HFFc6 (cell line): ENCODE measurements at places on chromosomes 3 and 15. TPM values are rescaled to one million over a fixed set of nuclear protein-coding genes. Genes with fewer than 3 reads are reported as not detected.

The SIDT1 gene
- not detected in 3 replicates for total RNA-seq

The MYL3 gene
- 0.31 TPM in 1 of 3 replicates, not detected in the others for total RNA-seq

The TF gene
- under 0.01 to 0.02 TPM (median under 0.01 TPM) in 3 replicates for total RNA-seq

The ATP13A4 gene
- not detected in 3 replicates for total RNA-seq

The HLTF gene
- 26.2 to 37.5 TPM (median 32.4 TPM) in 3 replicates for total RNA-seq

GRCh38 chr3:159244933-159245332 is 443.1 kb downstream of the MFSD1 start:
- H3K4me1 ChIP-seq, result no peaks in the 10 kb centered on the region
- no peak overlapping the region for H3K4me3 ChIP-seq
- no peaks in the 10 kb centered on the region for H3K36me3 ChIP-seq
- no peak overlapping the region for H3K27ac ChIP-seq
- H3K27me3 ChIP-seq, result peaks cover 11% of the 10 kb centered on the region; the same call in 1 of the 2 replicates
- DNase-seq, result no peak

- no peaks in the 10 kb centered on the region for H3K4me1 ChIP-seq
- no peak for DNase-seq
- H3K27ac ChIP-seq, result no peak overlapping the region
- H3K27me3 ChIP-seq, result no peaks in the 10 kb centered on the region
- no peak overlapping the region for H3K4me3 ChIP-seq
- H3K36me3 ChIP-seq, result no peaks in the 10 kb centered on the region
These were observed 75.3 kb downstream of the P2RY1 start for GRCh38 chr3:152910211-152910610.

- H3K4me3 ChIP-seq, result peak overlapping the region; percentile 53; the same call in 1 of the 2 replicates
- no peak for DNase-seq
- H3K27ac ChIP-seq, result no peak overlapping the region; the same call in 1 of the 2 replicates
- no peaks in the 10 kb centered on the region for H3K36me3 ChIP-seq
- peaks cover 41% of the 10 kb centered on the region for H3K27me3 ChIP-seq
These were observed 63.6 kb downstream of the LINGO1 start for GRCh38 chr15:77568973-77569728.

DNA sequence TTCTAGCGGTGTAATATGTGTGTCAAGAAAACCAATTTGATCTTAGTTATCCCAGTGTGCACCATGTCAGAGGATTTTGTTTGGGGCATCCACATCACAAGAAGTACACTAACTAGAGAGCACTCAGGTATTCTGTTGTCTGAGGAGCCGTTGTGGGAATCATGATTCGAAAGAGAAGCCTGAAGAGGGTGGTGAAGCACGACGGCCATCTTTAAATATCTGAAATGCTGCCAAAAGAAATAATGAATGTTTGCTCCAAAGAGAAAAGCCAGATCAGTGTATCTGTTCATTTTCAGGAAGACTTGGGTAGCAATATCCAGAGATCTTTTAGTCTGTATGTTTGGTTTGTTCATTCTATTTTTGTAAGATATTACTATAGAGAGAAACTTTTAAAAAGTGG is 180.7 kb downstream of the KLHL25 start:
- peaks cover 13% of the 10 kb centered on the region for H3K4me1 ChIP-seq
- no peak overlapping the region for H3K4me3 ChIP-seq
- no peak for DNase-seq
- H3K27me3 ChIP-seq, result no peaks in the 10 kb centered on the region
- H3K36me3 ChIP-seq, result peaks cover 9% of the 10 kb centered on the region; the same call in 1 of the 2 replicates

DNA sequence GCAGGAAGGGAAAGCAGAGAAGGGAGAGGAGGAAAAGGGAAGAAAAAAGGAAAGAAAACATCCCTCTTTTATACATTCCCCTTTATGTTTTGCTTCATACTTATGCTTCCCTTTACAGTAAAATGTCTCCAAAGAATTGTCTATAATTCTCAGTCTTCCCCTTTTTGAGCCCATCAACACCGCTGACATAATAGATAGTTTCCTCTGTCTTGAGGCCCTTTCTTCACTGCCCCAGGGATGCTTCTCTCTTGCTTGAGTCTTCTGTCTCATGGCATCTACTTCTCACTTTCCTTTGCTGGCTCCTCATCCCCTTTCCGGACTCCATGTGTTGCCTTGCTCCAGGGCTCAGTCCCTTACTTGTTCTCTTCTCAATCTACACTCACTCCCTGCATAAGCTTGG is 99.7 kb upstream of the DAZL start:
- H3K36me3 ChIP-seq, result no peaks in the 10 kb centered on the region
- H3K27me3 ChIP-seq, result peaks cover 2% of the 10 kb centered on the region; the same call in 1 of the 2 replicates
- H3K27ac ChIP-seq, result no peak overlapping the region
- H3K4me1 ChIP-seq, result peaks cover 10% of the 10 kb centered on the region
- no peak for DNase-seq
- no peak overlapping the region for H3K4me3 ChIP-seq

GRCh38 chr3:15536856-15537255 is 15.3 kb upstream of the COLQ start:
- no peaks in the 10 kb centered on the region for H3K4me1 ChIP-seq
- H3K27ac ChIP-seq, result no peak overlapping the region
- no peak overlapping the region for H3K4me3 ChIP-seq
- H3K36me3 ChIP-seq, result no peaks in the 10 kb centered on the region

- peak; percentile 26 for DNase-seq
- H3K27me3 ChIP-seq, result no peaks in the 10 kb centered on the region
- no peak overlapping the region for H3K27ac ChIP-seq
- no peak overlapping the region for H3K4me3 ChIP-seq
These were observed 104.5 kb downstream of the NLGN1 start for GRCh38 chr3:173501931-173502489.

DNA sequence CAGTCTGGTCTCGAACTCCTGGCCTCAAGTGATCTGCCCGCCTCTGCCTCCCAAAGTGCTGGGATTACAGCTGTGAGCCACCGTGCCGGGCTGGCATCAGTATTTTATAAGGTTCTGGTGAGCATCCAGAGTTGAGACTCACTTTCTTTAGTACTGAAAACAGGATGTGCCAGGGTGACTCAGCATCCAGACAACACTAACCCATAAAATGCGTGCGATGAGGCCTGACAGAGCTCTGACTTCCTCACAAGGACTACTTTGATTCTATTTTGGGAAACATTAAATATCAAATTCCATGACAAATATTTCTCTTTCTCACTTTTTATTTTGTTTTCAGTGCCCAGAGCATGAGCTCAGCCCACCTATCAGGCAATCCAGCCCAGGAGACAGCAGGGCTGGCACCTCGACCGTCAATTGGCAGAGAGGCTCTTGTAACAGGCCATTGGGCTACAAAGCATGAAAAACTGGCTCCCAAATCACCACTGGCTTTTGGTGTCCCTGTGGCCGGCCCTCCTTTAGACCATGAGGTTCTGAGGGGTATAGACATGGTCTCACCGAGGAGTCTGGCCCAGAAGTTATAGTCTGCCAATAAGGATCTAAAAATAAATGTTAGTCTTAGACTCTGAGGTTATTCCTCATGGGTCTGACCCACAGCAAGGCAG is 75.0 kb downstream of the FEM1B start:
- peak overlapping the region; percentile 94 for H3K27ac ChIP-seq
- H3K4me1 ChIP-seq, result peaks cover 44% of the 10 kb centered on the region
- peaks cover 11% of the 10 kb centered on the region for H3K27me3 ChIP-seq
- DNase-seq, result peak; percentile 97
- H3K36me3 ChIP-seq, result peaks cover 10% of the 10 kb centered on the region; the same call in 1 of the 2 replicates
- peak overlapping the region; percentile 53 for H3K4me3 ChIP-seq

DNA sequence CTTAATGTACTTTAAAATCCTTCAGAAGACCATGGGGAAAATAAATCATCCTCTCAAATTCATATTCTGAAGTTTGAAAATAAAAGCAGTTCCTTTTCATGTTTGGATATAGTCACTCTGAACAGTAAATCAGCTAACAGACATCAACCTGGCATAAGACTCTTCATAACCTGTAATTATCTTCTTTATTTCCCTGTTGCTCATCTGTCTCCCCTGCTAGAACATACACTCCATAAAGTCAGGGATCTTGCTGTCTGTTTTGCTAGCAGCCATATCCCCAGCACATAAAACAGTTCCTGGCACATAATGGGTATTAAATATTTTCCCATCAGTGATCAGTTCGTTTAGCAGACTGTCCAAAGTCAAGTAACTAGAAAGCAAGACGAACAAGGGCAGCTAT is 11.2 kb downstream of the VGLL4 start:
- peaks cover 22% of the 10 kb centered on the region; the same call in 1 of the 2 replicates for H3K36me3 ChIP-seq
- H3K4me1 ChIP-seq, result peaks cover 90% of the 10 kb centered on the region
- DNase-seq, result no peak
- H3K4me3 ChIP-seq, result no peak overlapping the region
- peak overlapping the region; percentile 22 for H3K27ac ChIP-seq

GRCh38 chr3:94686208-94686607 is 623.3 kb downstream of the NSUN3 start:
- no peak overlapping the region for H3K27ac ChIP-seq
- no peaks in the 10 kb centered on the region for H3K4me1 ChIP-seq
- DNase-seq, result no peak
- H3K36me3 ChIP-seq, result no peaks in the 10 kb centered on the region
- H3K4me3 ChIP-seq, result no peak overlapping the region

- H3K27ac ChIP-seq, result no peak overlapping the region
- H3K27me3 ChIP-seq, result peaks cover 2% of the 10 kb centered on the region; the same call in 1 of the 2 replicates
- no peak overlapping the region for H3K4me3 ChIP-seq
- DNase-seq, result no peak
These were observed 6.7 kb downstream of the CNTN3 start for GRCh38 chr3:74607803-74608202.

- DNase-seq, result no peak
- no peak overlapping the region for H3K27ac ChIP-seq
- H3K4me3 ChIP-seq, result peak overlapping the region; percentile 34; the same call in 1 of the 2 replicates
- peaks cover 34% of the 10 kb centered on the region for H3K27me3 ChIP-seq
- 0 out of 2 replicates have a peak, but pooled peaks cover under 1% of the 10 kb centered on the region for H3K36me3 ChIP-seq
- 0 out of 2 replicates have a peak, but pooled peaks cover 5% of the 10 kb centered on the region for H3K4me1 ChIP-seq
These were observed 76.3 kb upstream of the IQSEC1 start for GRCh38 chr3:13149330-13150108.

GRCh38 chr3:187165144-187165543 is 25.8 kb upstream of the RPL39L start:
- H3K4me1 ChIP-seq, result peaks cover 12% of the 10 kb centered on the region
- no peak overlapping the region for H3K4me3 ChIP-seq
- H3K27ac ChIP-seq, result no peak overlapping the region
- no peaks in the 10 kb centered on the region for H3K36me3 ChIP-seq
- H3K27me3 ChIP-seq, result peaks cover 12% of the 10 kb centered on the region

DNA sequence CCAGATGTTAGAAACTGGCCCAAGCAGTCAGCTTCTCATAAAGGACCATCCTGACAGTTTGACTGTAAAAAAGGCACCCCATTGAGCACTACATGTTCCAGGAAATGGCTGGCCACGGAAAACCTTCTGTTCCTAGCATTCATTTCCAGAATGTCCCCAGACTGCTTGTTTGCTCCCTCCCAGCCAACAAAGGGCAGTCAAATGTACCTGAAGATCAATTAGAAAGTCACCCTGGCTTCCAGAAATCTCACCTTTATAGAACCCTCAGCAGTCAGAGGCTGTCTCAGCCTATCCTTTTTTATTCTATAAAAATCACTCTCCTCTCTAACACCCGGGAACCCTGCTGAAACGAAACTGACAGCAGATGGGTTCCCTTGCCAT is 784 bp upstream of the SAMMSON start:
- H3K27ac ChIP-seq, result peak overlapping the region; percentile 73
- H3K27me3 ChIP-seq, result no peaks in the 10 kb centered on the region; the same call in 1 of the 2 replicates
- DNase-seq, result no peak
- peaks cover 19% of the 10 kb centered on the region for H3K4me1 ChIP-seq

GRCh38 chr3:32147509-32147908 is 41.1 kb downstream of the GPD1L start:
- no peak for DNase-seq
- H3K4me1 ChIP-seq, result peaks cover 19% of the 10 kb centered on the region
- H3K36me3 ChIP-seq, result no peaks in the 10 kb centered on the region
- H3K27me3 ChIP-seq, result no peaks in the 10 kb centered on the region

- H3K27me3 ChIP-seq, result no peaks in the 10 kb centered on the region
- H3K4me1 ChIP-seq, result peaks cover 47% of the 10 kb centered on the region
- no peaks in the 10 kb centered on the region for H3K36me3 ChIP-seq
- no peak overlapping the region; the same call in 1 of the 2 replicates for H3K27ac ChIP-seq
These were observed 35.1 kb upstream of the ZDHHC23 start for GRCh38 chr3:113912552-113913236.

DNA sequence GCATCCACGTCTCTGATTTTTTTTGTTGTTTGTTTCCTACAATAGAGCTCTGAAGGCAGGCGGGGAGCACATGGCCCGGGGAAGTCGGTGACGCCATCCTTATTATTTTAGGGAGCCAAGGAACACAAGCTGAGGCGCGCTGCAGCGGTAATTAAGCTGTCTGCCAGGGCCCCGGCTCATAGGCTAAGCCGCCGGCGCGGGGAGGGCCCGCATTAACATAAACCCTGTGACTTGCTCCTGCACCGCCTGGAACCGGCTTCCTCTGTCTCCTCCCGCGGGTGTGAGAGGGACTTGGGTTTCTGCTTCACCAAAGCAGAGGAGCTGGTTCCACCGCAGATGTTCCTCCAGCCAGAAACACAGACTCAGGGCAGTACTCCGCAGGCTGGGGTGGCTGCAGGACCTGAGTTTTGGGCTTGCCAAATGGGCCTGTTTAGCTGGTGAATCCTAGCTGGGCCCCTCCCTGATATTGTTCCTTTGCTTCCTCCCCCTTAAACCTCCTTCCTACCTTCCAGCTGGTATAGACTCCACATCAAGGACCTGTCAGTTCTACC is 25.3 kb downstream of the ANP32A start:
- H3K27me3 ChIP-seq, result peaks cover 1% of the 10 kb centered on the region; the same call in 1 of the 2 replicates
- H3K36me3 ChIP-seq, result peaks cover 7% of the 10 kb centered on the region; the same call in 1 of the 2 replicates
- H3K27ac ChIP-seq, result peak overlapping the region; percentile 75
- H3K4me1 ChIP-seq, result peaks cover 59% of the 10 kb centered on the region

GRCh38 chr3:47414161-47414564 is 33.3 kb downstream of the PTPN23 start:
- H3K27ac ChIP-seq, result no peak overlapping the region
- no peak for DNase-seq
- no peaks in the 10 kb centered on the region for H3K4me1 ChIP-seq
- no peak overlapping the region for H3K4me3 ChIP-seq
- peaks cover 15% of the 10 kb centered on the region for H3K27me3 ChIP-seq
- peaks cover 15% of the 10 kb centered on the region for H3K36me3 ChIP-seq

GRCh38 chr3:52851348-52851747 is 16.5 kb upstream of the MUSTN1 start:
- peak; percentile 34 for DNase-seq
- H3K27me3 ChIP-seq, result no peaks in the 10 kb centered on the region; the same call in 1 of the 2 replicates
- peaks cover 6% of the 10 kb centered on the region for H3K36me3 ChIP-seq

DNA sequence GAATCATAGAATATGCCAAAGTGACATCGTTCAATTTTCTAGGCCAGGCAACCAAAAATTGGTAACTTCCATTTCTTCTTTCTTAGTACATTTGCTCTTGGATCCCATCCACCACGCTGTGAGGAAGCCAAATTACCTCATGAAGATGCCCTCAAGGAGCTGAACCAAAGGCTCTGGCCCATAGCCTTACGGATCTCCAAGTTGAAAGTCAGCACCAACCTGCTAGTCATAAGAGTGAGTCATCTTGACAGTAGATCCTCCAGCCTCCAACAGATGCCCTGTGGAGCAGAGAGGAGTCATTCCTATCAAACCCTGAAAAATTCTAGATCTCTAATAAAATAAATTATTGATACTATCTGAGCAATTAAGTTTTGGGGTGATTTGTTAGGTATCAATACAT is 322.5 kb upstream of the COL8A1 start:
- H3K36me3 ChIP-seq, result peaks cover 5% of the 10 kb centered on the region
- peak; percentile 26 for DNase-seq
- no peaks in the 10 kb centered on the region; the same call in 1 of the 2 replicates for H3K27me3 ChIP-seq
- H3K4me3 ChIP-seq, result no peak overlapping the region

DNA sequence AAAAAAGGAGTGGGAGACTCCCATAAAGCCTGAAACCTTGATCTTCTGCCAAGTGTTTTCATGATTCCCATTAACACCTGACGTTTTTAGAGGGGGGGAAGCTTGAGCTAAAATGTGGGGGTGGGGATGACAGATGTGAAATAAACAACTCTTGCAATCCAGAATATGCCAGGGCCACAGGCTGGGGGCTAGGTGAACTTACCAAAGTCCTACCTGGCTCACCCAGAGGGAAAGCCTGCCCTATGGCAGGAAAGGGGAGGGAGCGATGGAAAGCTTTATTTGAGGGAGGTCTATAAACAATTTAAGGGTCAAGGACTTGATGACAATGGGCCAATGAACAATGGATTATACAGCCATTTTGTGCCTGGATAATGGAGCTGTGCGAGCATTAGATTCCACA is 108.3 kb downstream of the LRIG1 start:
- peaks cover 5% of the 10 kb centered on the region; the same call in 1 of the 2 replicates for H3K36me3 ChIP-seq
- no peak overlapping the region for H3K27ac ChIP-seq
